NCI-H748 treated with DMSO at 0.1 percent for 48 hours (cell line): ENCODE measurements at places on chromosomes 2 and 18.

- DNase-seq = no peak
These were observed 166.4 kb upstream of the SLC14A2 start for GRCh38 chr18:45448871-45449270.

DNA sequence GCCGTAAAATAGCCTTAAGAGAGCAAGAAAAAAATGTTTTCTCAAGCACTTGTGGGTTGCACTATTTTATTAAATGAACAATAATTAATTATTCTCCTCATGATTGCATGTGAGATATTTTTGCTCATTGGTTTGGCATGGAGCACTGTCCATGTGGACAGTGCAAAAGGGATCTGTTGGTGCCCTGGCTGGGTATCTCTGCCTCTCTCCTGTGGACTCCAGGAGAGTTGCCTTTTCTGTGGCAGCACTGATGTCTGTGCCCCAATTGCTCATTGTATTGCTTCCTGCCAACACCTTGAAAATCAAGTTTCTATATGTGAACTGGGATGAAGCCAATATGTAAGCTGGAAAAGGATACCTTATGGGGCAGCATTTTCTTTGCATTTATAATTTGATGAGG, 131.7 kb downstream of the SETBP1 start:
- no peak for DNase-seq

GRCh38 chr18:54734059-54734458, 94.2 kb upstream of the RAB27B start:
- DNase-seq = no peak

- DNase-seq = no peak
These were observed 340.3 kb downstream of the CYRIA start for GRCh38 chr2:16325016-16325975.

DNA sequence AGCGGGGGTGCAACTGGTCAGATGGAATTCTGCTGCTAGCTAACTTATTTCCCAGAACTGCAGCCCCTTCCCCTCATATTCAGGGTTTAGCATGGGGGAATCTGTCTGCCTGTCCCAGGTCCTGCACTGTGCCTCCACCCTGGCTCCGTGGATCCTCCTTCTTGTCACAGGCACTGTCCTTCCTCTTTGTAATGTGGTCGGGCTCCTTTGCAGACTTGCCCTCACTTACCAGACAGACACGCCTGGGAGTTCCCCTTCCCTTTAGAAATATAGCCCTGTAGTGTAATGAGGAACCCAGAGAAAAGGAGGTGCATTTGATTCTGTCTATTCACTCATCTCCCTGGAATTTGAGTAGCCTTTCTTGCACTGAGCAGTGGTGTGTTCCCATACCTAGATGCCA, 108.7 kb downstream of the TRIM43 start:
- DNase-seq = no peak

DNA sequence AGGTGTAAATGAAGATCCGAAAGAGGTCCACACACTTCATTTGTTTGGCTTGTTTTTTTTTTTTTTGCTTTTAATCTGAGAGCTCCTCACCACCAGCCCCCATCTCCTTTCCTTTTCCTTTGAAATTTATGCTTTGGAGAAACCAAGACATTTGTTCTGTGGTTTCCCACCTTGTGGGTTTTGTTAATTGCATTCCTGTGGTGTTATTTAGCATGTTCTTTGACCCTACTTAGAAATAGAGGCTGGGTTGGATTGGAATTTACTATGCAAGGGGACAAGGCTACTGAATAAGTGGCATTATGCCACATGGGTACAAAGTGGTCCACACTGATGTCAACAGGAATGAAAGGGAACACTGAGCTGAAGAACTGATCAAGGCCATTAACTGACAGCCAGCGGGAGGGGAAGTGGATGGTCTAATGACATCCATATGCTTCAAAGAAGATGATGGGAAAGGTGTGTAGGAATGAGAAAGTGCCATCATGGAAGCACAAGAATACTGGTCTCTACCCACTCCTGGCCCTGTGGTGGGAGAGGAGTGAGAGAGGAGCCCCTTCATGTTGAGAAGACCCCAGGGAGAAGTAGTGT, 8.9 kb downstream of the CCL20 start:
- no peak for DNase-seq

GRCh38 chr2:55156326-55156725, 75.8 kb downstream of the CLHC1 start:
- DNase-seq = no peak

GRCh38 chr18:74734013-74734444, 136.4 kb downstream of the ZNF407 start:
- DNase-seq = no peak

GRCh38 chr2:36333350-36334012, 22.1 kb upstream of the CRIM1 start:
- no peak for DNase-seq

DNA sequence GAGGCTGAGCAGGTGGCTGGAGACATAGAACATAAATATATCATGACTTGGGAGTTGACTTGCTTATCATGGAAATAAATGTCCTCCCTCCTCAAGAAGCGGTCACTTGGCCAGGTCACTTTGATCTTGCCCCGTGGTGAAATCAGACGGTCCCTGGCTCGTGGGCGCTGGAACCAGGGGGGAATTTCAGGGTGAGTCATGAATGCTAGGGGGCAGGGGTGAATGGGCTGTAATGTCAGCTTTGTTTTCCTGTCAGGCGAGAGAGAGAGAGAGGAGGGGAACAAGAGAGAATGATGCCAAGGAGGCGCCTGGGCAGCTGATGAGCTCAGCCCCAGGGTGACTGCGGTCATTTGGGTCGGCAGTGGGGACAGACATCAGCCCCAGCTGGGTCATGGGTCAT, 47.7 kb downstream of the RRM2 start:
- DNase-seq = no peak

DNA sequence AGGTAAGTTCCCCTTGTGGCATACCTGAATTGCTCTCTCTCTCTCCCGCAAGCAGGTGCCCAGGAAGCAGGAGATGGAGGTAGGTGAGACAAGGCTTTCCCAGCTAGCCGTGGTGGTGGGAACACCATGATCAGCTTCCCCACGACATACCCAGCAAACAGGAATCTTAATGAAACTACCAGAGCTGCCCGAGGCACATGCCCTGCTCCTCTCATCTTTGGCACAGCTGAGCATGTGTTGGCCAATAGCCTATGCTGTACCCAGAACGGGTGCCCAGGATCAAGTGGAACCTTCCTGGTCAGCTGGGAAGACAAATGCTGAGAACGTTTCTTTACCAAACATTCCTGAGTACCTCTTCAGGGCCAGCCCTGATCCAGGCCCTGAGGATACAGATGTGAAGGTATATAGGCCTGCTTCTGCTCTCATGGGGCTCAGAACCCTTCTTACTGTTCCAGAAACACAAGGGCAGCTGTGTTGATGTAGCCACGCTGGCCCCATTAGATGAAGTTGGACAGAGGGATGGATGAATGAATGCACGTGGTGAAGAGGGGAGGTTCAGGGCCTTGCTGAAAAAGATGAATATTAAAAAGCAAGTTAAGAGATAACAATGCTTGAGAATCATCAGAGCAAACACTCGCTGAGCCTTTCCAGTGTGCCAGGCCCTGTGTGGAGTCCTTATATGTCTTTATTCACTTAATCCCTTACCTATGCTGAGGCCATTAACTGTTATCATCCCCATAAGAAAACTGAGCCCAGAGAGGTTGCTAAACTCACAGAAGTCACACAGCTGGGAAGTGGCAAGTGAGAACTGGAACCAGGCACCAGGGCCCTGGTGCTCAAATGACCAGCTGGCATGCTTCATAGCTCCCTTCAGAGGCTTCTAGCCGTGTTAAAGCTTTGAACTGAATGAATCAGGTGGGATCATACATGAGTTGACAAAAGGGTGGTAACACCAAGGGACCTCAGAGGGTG, 68.8 kb upstream of the TMEM247 start:
- DNase-seq = no peak

DNA sequence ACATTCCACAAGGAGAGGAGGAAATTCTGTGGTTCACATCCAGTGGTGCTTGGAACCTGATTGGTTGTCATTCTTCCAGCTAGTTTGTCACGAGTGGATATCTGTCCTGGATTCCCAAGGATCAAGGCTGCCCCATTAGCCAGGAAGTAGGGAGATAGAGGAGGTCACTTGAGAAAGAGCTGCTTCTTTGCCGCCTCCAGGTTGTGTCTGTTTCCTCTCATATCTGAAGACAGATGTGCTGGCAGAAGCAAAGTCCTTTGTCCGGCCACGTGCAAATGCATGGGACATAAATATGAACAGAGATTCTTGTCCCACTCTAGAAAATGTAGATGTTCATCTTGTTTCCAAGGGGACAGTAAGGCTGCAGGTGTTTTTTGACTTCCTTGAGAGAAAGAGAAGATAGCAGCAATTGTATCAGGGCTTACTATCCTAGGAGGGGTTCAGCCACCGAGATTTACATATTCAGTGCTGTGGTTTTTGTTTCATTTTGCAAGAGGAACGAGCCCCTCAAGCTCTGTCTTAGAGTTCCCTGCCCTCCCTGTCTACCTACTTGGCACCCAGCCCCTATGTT, 174.4 kb downstream of the RPIA start:
- DNase-seq = no peak

- DNase-seq = no peak
These were observed 553.6 kb downstream of the NRXN1 start for GRCh38 chr2:50478362-50478761.

GRCh38 chr2:65344689-65345088, 87.7 kb downstream of the SPRED2 start:
- no peak for DNase-seq

GRCh38 chr2:54189539-54189938, 66.5 kb downstream of the TSPYL6 start:
- DNase-seq = no peak

- DNase-seq = no peak
These were observed 173.3 kb upstream of the MYCN start for GRCh38 chr2:15766911-15767597.

DNA sequence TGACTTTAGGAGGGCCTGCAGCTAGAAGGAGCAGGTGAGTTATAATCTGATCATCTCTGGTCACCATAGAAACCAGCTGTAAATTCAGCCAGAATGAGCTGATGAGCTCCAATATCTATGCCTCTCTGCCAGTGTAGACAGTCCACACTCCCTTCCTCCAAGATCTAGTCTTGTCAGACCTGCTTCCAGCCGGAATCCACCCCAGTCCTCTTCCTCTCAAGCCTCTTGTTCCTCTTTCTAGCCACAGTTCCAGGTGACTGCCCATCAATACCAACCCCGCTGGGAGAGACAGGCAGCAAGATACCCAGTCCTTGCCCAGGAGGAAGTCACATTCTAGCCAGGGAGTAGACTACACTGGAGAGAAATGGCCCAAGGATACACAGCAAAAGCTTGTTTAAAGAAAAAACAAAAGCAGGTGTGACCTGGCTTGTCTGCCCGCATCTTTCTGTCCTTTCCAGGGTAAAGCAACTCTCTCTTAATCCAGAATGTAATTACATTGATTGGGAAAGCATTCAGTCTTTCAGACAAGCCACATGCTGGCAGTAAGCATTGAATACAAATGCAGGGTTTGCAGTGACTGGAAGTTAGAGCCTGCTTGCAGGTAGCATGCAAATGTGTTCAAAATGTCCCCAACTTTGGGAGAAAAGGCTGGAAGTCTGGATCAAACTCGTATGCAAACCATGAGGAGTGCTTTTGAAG, 9.0 kb upstream of the SLC35F6 start:
- DNase-seq = no peak
